ENCODE measurements at places on chromosomes 3 and 15.

- no peak for DNase-seq
These were observed 31.9 kb downstream of the CRTC3 start for GRCh38 chr15:90561344-90562244.

DNA sequence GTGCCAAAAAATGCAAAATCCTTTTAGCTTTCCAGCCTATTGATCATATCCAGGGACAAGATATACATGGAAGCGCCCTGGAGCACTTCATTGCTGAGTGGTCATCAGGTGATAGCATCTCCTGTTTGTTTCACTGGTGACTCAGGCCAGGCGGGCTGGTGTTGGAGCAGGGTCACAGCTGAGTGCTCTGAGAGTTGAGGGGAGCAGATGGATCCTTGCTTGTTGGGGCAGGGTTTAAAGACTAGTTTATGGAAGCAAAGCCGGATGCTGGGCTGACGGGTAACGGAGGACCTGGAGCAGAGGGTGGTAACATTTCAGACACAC, 405.0 kb upstream of the TPM1 start:
- DNase-seq = no peak

DNA sequence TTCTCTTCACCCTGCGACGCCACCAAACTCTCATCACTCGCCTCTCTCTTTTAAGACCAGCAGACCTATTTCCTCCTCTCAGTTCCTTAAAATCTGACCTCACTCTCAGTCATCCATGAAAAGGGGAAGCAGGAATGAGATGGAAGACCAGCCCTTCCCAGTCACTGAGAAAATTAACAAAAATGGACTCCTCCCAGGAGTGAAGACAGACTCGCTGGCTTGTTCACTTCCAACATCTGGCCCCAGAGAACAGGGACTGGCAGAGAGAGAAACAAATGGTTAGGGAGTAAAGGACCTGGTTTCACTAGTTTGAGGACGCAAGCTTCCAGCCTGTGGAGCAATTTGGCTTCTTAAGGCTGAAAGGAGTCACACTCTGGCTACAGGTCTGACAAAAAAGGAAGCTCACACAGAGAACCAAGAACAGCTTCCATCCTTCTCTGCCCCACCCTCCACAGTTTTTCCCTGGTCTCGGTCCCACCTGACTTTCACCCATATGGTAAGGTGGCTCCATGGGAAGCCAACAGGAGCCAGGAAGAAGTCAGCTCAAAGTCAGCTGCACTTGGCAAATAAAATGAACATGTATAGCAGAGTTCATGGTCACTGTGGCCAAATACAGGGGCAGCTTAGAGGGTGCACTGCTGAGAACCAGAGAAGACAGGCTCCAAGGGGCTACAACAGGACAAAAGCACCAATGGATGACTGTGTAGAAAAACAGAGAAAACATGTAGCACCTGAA, 57.2 kb downstream of the ITGB5 start:
- DNase-seq = no peak

DNA sequence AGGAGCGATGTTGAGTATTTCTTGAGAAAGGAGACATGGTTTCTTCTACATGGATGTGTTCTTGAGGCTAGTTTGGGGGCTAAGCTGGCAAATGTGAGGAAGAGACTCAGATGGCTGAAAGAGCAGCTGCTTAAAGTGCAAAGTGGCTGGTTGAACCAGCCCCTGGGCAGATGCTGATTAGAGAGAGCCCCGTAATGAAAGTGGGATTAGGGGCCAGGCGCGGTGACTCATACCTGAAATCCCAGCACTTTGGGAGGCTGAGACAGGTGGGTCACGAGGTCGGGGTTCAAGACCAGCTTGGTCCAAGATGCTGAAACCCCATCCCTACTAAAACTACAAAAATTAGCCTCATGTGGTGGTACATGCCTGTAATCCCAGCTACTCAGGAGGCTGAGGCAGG, 75.0 kb upstream of the GCNT3 start:
- no peak for DNase-seq

GRCh38 chr15:56242576-56243162, 1.0 kb downstream of the RFX7 start:
- peak; percentile 24 for DNase-seq

- no peak for DNase-seq
These were observed 294.8 kb downstream of the MCTP2 start for GRCh38 chr15:94526071-94526689.

GRCh38 chr15:84830036-84830435, 12.9 kb downstream of the ALPK3 start:
- no peak for DNase-seq

- no peak for DNase-seq
These were observed 146.8 kb downstream of the TPRA1 start for GRCh38 chr3:127443581-127444375.

GRCh38 chr3:365268-365667, 168.7 kb downstream of the CHL1 start:
- no peak for DNase-seq

DNA sequence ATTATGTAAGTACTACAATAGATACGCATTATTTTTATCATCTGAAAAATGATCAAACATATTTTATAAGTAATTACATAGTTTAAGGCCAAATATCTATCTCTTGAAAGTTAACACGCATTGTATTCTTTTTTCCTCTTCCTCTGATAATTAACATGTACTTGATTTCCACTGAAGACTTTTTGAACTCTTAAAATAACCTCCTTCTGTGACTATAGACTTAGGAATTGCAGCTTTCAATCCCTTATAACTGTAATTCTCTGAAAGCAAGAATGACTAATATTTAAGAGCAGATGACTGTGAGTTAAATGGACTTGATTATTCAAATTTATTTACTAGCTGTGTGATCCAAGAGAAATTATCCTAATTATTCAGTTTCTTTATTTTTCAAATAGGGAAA, 730.6 kb upstream of the NECTIN3 start:
- no peak for DNase-seq
